Caki2 (cell line): ENCODE measurements at places on chromosomes 3 and 15.
A peak's percentile ranks its signal among the peaks of the same experiment; 100 is the strongest.

GRCh38 chr15:90844696-90845095 is 23.7 kb upstream of the FURIN start:
- no peak for DNase-seq

- no peak for DNase-seq
These were observed 60.6 kb downstream of the ZNF280D start for GRCh38 chr15:56672721-56673120.

DNA sequence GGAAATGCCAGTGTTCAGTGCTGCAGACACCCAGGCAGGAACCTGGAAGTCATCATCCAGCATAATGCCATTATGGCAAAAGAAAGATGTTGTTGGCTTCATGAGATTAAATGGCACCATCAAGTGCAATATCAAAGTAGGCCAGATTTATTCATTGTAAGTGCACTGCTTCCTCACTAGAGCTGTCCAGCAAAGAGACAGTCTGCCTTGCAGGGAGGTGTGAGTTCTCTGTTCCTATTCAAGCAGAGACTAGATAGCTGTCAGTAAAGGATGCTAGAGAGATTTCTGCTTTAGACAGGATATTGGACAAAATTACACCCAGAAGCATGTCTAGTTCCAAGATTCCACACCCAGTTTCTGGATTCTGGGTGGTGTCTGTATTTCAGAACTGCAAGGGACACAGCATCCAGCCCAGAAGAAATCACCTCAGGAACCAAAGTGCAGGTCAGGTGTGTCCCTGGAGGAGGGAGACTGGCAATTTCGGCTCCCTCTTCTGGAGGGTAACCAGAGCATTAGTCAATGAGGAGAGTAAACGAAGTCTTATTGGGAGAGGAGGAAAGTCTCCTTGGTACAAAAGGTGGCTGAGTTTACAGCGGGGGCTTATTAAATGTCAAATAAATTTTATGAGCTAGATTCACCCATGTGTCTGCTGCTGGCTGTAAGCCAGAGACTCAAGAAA is 377.3 kb downstream of the EPHB1 start:
- DNase-seq, result no peak

DNA sequence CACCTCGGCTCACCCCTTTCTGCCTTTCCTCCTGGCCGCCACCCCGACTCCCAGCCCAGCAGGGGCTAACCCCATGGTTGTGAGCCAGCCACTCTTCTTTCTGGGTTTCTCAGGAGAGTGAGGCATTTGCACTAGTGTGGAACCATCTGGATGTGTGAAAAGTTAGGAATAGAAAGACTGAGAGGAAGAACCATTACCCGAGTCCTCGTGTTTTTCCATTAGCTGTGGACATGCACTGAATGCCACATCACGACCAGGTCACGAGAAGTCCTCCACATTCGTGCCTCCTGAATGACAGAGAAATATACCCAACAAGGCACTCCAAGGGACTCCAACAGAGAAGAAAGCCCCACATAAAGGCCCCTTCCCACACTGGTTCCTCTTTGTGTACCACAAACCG is 18.0 kb upstream of the RAD18 start:
- no peak for DNase-seq

DNA sequence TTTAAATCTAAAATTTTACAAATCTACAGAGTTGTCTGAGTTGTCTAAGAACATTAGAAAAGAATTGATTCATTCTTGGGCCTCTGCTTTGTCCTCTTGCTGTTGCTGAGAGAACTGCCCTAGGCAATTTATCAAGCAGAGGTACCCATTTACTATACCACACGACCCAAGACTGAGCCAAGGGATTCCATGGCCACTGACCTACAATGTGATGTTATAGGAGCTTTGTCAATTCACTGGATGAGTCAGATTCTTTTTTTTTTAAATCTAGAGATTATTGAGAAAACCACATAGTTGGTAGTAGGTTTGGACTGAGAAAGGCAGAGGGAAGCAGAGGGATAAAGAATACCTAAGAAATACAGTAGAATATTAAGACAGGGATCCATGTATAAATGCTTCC is 55.3 kb downstream of the TRAT1 start:
- no peak for DNase-seq

- no peak for DNase-seq
These were observed 1.0 kb upstream of the RBPMS2 start for GRCh38 chr15:64776402-64776786.

- no peak for DNase-seq
These were observed 548.1 kb upstream of the LMCD1 start for GRCh38 chr3:7953449-7954014.

GRCh38 chr3:175585898-175586297 is 726.8 kb downstream of the NAALADL2 start:
- DNase-seq, result no peak

GRCh38 chr3:146991907-146992306 is 386.8 kb upstream of the PLSCR5 start:
- DNase-seq, result no peak

DNA sequence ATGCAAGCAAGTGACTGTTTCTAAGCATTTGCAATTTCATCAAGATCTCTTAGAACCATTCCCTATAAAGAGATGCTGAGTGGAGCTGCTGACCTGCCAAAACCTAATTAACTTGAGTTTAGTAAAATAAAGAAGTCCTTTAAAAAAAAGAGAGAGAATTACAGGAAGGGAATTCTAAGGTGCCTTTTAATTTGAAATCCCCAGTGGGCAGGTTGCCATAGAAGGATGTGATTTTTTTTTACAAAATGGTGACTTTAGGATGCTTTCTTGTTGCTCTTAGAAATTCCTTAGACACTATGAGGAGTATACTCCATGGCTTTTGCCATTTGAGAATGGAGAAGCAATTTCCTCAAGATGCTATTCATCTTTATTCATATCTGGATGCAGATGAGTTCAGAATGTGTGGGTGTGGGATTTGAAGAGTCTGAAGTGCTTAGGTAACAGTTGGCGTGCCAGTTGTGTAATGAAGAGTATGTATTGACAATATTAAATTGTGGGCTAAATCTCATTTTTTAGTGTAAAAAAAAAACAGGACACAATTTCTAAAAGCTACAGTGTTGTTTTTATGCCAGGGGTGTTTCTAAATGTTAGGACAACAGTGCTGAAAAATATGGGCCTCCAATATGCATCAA is 13.6 kb downstream of the LRRC3B start:
- no peak for DNase-seq

DNA sequence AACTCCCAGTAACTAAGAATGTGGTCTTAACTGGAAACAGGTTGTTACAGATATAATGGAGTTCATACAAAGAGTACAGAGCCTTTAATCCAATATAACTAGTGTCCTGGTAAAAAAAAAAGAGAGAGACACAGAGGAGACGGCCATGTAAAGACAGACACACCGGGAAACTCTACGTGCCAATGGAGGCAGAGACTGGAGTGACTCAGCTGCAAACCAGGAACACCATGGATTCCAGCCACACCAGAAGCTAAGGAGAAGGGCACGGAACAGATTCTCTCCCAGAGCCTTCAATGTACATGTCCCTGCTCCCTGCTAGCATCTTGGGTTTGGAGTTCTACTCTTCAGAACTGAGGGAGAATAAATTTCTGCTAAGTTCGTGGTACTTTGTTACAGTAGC is 4.5 kb downstream of the RNF168 start:
- DNase-seq, result peak; percentile 70

- DNase-seq, result no peak
These were observed 16.1 kb downstream of the KLF15 start for GRCh38 chr3:126340943-126341754.

DNA sequence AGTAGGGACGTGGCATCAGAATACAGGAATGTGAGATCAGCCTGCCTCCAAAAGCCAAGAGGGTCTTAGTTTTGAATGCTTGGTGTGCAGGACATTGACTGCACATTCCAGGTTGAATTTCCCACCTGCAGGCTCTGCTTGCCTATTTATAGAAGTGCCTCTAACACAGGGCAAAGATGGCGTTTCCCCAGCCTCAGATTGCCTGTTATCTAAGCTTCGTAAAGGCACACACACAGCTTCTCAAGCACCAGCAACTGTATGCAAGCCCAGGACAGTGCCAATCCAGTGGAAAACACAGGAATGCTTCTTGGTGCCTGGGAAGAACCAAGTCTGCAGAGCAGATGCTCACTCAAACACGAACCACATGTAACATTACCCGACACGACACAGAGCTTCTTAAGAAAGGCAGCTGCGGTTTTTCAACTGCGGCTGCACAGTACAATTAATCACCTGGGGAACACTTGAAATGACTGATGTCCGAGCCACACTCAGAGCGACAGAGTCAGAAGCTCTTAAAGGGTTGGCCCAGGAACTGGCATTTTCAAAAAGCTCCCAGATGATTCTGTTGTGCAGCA is 90.0 kb upstream of the ANKRD34C start:
- DNase-seq, result no peak

DNA sequence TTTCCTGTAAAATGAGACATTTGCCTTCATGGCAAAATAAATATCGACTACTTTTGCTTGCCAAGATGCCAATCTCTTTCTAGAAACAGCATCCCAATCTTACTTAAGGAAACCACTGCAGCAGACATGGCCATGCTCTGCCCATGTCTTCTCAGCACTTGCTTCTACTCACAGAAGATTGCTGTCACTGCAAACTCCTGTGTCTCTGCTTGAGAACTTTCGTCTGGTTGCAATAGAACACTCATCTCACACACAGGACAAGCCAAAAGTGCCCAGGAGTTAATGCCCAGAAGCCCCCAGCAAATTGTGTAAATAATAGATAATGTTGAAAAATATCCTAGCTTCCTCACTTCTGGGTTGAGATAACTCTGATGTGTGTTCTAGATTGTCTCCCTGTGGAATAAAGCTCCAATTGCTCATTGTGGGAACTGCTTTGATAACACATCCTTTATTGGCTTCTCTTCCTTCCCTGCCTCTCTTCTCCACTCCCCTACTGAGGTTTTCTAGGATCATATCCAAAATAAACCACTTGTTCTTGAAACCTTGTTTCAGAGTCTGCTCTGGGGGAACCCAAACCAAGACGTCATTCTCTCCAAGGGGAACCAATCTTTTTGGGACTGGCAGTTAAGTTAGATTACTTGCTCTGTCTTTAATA is 156.3 kb upstream of the STRIT1 start:
- DNase-seq, result no peak

GRCh38 chr15:100780208-100780800 is 99.3 kb upstream of the ALDH1A3 start:
- no peak for DNase-seq

DNA sequence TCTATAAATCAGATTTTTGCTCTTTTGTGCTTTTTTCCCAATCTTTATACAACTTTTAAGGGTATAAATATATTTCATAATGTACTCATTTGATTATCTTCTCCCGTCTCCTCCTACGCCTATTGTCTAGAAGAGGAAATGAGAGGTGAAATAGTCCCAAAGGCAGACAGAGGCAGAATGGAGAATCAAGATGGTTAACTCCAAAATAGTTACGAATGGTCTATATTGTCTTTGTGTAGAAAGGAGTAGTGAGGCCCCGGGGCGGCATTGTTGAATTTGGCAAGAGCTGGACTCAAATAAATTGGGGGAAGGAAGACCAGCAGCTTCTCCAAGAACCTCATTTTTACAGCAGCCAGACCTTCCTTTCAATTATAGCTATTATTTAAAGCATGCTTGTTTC is 23.9 kb downstream of the ITPR1 start:
- DNase-seq, result no peak

DNA sequence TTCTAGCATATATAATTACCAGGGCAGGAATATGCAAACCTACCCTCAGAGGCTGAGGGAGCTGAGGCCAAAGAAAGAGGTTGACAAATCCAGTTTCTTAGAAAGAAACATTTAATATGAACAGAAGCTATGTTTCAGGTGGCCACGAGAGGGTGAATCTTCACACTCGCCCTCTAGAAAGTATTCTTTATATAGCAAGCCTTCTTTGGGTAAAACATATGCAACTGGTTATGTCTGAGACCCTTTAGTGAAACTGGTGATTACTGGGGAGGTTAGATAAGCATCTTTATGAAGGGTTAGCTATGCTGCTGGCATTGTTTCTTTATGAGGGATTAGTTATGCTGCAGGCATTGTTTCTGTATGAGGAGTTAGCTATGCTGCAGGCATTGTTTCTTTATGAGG is 50.7 kb upstream of the GOLGA6L2 start:
- peak; percentile 21 for DNase-seq

DNA sequence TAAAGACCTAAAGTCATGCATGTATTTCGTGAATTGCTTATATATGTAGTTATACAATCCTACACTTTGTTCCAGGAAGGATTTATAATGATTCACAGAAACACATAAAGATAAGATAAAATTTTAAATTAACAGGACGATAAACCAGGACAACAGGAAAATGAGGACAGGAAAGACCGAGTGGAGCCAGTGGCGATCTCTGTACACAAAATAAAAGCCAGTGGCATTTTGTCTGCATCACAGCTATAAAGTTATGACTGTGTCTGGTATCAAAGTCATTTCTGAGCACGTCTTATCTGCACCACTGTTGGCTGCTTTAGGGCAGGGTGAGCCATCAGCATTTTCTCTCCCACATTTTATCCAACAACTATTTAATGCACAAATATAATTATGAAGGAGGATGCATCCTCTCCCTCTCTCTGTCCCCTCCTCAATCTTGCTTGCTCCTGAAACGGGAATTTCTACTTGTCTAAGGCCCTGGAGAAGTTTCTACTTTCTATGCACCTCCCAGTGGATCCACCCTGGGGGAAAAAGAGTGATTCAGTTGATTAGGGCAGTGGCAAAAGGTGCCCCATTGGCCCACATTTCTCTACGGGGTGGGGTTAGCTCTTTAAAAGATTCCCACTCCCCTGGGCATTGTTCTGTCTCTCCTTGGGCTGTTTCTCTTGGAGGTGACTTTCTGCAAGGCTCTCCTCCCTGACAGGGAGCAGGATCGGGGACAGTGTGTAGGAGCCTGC is 159.4 kb upstream of the UBE2E1 start:
- DNase-seq, result no peak

GRCh38 chr3:149247008-149247710 is 25.5 kb upstream of the CP start:
- no peak for DNase-seq

DNA sequence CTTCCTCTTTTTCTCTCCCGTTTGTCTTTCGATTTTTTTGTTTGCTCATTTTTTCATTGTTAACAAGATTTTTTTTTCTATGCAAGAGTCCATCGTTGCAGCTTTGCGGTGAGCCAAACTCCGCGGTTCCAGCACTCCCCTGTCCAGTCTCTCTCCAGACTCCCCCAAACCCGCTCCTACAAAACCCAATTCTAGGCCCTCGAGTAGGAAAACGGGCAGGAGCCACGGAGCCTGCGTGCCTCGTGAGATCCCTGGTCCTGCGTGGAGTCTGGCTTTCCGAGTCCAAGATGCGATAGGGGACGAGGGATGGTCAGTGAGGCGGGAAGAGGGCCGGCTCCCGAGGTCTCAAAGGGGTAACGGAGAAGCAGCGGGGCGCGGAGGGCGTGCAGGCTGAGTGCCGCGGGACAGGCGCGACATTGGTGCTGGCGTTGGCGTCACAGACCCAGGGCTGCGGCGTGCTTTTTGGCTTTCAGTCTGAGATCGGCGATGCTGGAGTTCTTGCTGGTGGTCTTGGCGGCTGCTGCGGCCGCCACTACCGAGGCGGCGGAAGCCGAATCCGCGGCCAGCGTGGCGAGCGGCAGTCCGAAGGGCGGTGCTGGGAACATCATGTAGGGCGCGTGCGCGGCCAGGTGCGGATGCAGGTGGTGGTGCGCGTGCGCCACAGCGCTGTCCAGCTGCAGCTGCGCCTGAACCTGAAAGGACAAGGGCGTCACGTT is 8.5 kb downstream of the SHOX2 start:
- peak; percentile 89 for DNase-seq
